Urothelium cell line (cell line): ENCODE measurements at places on chromosomes 1 and 21.

- peak; percentile 24 for DNase-seq
These were observed 28.7 kb downstream of the RSPH1 start for GRCh38 chr21:42467140-42467983.

- no peak for DNase-seq
These were observed 200.4 kb upstream of the ESRRG start for GRCh38 chr1:216923601-216924000.

DNA sequence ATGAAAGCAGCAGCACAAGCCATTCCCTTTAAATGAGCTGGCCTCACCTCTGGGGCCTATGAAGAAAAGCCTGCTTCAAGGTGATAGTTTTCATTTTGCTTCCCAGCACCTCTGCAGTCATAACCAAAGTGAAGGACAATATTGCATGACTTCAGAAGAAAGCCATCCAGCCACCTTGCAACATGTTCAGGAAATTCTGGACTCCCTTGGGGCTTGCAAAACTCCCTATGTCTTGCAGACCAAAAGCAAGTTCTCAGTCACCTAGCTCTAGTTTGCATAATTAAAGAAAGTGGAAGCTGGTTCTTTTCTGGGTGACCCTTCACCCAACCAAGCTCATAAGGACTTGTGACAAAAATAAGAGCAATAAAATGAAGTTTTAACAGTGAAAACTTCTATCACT is 87.6 kb downstream of the GFI1 start:
- DNase-seq: no peak

DNA sequence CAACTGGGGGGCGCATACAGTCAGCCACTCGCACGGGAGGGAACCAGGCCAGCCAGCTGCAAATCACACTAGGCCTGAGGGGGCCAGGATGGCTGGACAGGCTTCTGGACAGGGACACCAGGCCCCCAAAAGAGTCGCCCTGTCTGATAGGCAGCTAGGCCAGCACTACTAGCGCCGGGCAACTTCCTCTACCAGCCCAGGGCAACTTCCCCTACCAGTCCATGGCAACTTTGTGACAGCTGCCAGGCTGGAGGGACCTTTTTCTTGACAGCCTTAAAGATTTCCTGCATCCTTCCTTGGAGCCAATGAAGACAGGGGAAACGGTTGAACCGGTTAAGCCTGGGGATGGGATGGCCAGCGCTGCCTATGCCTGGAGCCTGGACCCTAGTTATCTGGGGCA is 5.1 kb downstream of the IFFO2 start:
- no peak for DNase-seq

DNA sequence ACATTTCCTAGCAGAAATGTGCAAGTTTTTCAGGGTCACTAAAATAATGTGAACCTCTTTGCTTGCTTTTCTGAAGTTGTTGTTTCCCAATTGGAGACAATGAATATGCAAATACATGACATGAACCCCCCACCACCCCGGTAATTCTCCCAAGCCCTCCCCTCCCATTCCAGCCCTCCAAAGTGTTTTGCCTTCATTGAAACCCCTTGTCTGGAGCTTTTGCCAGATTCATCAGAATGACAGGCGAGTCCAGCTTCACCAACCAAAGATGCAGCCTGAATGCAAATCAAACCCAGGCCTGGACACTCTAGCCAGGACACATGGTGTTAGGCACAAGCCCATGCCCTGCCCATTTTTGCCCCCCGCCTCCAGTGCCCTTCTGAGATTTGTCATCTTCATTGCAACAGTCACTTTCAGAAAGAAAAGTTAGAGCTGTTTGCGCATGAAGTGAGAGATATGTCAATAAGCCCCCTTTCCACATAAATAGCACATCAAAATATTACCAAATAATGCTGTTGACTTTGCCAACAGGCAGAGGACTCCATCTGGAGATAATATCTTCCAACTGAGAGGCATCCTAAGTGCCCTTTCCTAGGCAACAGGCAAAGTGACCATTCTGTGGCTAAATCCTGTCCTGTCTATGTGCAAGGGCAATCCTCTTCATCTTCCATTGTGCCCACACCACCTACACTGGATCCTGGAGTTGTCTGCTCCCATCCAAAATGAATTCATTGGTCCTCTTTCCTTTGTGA is 145.6 kb upstream of the NFIA start:
- DNase-seq: no peak

- DNase-seq: no peak
These were observed 71.9 kb downstream of the CASZ1 start for GRCh38 chr1:10724511-10724910.

DNA sequence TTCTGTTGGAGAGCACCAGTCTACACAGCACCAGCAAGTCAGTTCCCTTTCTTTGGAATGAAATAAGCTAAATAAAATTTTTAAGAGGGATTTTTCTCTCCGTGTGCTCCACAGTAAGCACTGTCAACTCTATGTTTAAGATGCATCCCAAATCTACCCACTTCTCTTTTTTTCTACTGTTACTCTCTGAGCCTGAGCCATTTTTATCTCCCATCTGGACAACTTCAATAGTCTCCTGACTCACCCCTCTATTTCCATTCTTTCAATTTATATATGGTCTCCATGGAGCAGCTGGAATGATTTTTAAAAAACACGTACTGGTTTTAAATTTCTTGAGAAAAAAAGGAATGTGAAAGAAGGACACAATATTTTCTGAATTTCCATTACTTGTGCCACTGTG is 24.7 kb upstream of the CCT8 start:
- DNase-seq: no peak

GRCh38 chr1:209767096-209767495 is 11.2 kb downstream of the TRAF3IP3 start:
- DNase-seq: no peak

- DNase-seq: no peak
These were observed 40.5 kb downstream of the S100B start for GRCh38 chr21:46564391-46564790.

- DNase-seq: no peak
These were observed 88.8 kb upstream of the PDE4B start for GRCh38 chr1:65703853-65704252.

GRCh38 chr1:214213136-214213535 is 67.8 kb upstream of the SMYD2 start:
- DNase-seq: peak; percentile 16

- DNase-seq: no peak
These were observed 41.7 kb downstream of the OLFML2B start for GRCh38 chr1:161981735-161982506.

DNA sequence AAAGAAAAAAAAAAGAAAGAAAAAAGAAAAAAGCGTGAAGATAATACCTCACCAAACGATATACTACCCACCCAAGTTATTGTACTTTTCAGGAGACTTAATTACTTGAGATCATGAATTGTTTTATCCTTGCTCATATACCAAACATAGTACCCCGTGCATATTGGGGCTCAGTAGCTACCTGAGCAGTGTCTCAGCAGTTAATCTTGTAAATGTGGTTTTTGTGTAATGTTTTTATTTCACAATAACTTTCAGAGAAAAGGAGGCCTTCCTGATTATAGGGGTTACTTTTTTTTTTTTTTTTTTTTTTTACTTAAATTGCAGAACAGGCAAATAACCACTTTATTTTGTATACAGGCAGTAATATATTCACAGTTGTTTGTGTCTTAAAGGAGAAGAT is 80.3 kb downstream of the OSBPL9 start:
- DNase-seq: no peak
